ENCODE measurements at places on chromosomes 6 and 20. TPM values are rescaled to one million over a fixed set of nuclear protein-coding genes. Genes with fewer than 3 reads are reported as not detected.

DNA sequence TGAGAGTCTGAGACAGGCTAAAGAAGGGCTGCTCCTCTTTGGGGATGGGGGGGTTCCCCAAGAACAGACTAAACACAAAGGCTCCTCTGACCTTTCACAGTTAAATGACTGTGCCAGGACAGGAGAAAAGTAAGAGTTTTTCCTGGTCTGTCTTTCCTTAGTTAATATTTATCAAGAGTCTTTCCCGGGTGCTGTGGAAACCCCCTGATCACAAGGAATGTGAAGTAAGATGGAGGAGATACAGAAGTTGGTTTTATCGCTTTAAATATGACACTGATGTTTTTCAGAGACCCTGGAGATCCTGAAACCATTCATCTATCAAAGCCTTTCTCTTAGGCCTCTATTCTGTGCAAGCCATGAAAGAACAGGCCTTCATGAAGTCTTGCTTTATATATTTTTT lies 105.8 kb downstream of the RNF144B start:
- no peak overlapping the region for H3K4me3 ChIP-seq
- no peak overlapping the region for H3K27ac ChIP-seq
- H3K27me3 ChIP-seq: peaks cover 11% of the 10 kb centered on the region
- H3K4me1 ChIP-seq: no peaks in the 10 kb centered on the region
- DNase-seq: no peak

DNA sequence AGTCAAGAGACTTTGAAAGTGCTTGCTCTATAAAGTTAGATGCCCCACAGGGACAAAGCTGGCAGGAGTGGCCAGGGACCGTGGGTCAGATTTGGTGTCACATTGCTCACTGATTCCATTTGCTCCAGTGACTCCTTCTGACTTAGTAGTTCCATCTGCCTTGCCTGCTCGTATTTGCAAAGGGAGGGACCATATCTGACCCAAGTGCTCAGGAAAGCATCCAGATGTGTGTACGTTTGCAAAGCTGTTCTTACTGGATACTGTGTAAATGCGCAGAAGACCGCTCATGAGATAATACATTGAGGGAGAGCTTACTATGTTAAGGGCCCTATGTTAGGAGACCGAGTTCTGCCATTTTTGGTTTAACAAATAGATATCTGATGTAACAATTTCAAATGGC lies 21.2 kb upstream of the CCN6 start:
- H3K27ac ChIP-seq: no peak overlapping the region
- peaks cover 5% of the 10 kb centered on the region for H3K36me3 ChIP-seq
- H3K4me1 ChIP-seq: peaks cover 64% of the 10 kb centered on the region
- H3K4me3 ChIP-seq: no peak overlapping the region
- no peak for DNase-seq

The XKR7 gene
- total RNA-seq: 0.05 TPM

The PRRT1 gene
- total RNA-seq: 0.23 TPM

DNA sequence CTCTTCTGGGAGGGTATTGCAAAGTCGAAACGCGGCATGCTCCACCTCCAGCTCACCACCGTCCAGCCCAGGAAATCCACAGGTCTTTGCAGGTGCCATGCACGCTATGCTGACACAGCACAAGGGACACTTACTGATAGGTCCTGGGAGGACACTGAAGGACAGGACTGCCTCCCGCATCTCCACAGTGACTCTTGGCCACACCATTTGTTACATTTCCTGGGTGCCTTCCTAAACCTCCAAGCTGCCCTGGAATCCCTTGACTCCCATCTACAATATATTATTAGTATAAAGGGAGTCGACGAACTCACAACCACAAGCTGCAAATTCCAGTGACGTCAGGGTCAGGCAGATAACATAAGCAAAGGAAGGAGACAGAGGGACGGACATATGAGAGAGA lies 106.9 kb downstream of the JPH2 start:
- H3K4me3 ChIP-seq: no peak overlapping the region
- no peak for DNase-seq
- H3K4me1 ChIP-seq: peaks cover 27% of the 10 kb centered on the region

- no peak overlapping the region for H3K4me3 ChIP-seq
- H3K27me3 ChIP-seq: no peaks in the 10 kb centered on the region
- no peaks in the 10 kb centered on the region for H3K4me1 ChIP-seq
- DNase-seq: no peak
Measured at GRCh38 chr6:168212362-168212761, 107.2 kb downstream of the DACT2 start.

DNA sequence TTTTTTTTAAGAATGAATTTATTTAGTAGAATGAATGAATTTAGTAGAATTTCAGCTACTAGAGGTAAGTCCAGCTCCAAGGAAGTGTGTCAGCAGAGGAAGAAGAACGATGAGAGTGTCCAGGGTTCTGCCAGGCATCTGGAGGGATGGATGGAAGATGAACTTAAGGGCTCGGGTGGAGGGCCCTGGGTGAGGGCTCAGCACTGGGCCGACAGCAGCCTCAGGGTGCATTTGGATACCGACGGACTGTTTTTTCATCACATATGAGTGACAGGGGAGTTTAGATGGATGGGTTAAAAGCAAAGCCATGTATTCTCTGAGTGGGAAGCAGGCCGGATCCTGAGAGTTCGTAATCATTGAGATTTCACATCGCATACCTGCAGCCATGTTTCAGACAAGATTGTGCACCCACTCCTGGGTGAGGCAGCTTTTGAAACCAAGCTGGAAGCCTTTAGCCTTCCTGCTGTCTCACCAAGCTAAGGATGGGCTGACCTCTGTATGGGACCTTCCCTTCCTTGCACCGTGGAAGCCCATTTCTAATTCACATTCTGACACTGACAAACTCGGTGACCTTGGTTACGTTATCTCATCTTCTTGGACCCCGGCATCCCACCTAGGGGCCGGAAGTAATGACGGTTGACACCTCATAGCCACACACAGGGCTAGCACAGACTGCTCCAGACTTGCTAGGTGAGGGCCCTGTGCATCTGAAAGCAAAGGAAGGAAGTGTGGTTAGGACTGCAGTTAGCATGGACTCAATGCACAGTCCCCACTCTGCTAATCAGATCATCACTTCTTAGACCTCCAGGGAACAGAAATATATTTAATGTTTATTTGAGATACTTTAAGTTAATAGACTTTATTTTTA lies 228.5 kb downstream of the SLC24A3 start:
- DNase-seq: no peak
- H3K4me1 ChIP-seq: peaks cover 10% of the 10 kb centered on the region
- H3K4me3 ChIP-seq: no peak overlapping the region
- H3K27ac ChIP-seq: no peak overlapping the region
- peaks cover 5% of the 10 kb centered on the region for H3K27me3 ChIP-seq
- no peaks in the 10 kb centered on the region for H3K36me3 ChIP-seq

DNA sequence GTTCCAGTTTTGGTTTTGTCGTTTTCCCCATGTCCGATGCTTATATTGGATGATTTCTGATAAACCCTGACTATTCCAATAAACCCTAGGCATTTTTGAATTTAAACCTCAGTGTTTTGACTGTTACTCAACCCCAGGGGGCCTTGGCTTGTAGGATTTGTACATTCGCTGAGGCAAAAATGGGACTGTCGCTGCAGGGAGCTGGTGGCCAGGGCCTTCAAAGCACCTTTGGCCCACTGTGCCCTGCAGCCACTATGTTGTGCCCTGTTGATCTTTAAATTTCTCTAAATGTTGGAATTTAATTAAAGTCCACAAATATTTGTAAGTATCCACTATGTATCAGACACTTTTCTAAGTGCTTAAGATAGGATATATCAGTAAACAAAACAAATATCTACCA lies 9.5 kb upstream of the NOL7 start:
- peaks cover 16% of the 10 kb centered on the region for H3K36me3 ChIP-seq
- H3K27ac ChIP-seq: no peak overlapping the region
- no peaks in the 10 kb centered on the region for H3K4me1 ChIP-seq
- DNase-seq: no peak
- no peak overlapping the region for H3K4me3 ChIP-seq

GRCh38 chr6:55998576-55998975 lies 123.2 kb upstream of the BMP5 start:
- H3K4me3 ChIP-seq: no peak overlapping the region
- H3K27ac ChIP-seq: no peak overlapping the region
- no peak for DNase-seq
- H3K4me1 ChIP-seq: no peaks in the 10 kb centered on the region
- no peaks in the 10 kb centered on the region for H3K36me3 ChIP-seq

The BPIFB4 gene
- not detected for total RNA-seq

DNA sequence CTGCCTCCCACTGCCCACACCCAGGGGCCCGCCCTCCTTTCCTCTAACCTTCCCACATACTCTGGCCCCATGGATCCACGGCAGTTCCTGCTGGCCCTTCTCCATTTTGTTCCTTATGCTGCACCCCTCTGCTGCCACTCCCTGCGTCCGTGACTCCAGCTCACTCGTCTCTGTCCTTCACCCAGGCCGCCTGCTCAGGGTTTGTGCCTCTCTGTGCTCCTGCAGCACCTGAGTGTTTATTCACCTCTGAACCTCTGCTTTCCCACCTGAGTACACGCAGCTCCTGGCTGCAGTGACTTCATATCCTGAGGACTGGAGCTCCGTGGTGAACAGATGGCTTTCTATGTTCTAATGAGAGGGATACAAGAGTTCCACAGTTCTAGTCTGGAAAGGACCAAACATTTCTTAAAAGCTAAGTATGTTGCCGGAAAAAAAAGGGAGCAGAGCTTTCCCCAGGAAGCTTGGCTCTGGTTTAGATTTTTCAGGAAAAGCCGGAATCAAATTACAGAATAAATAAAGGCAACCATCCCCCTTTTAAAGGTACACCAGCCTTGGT lies 1.5 kb upstream of the GNRH2 start:
- H3K27ac ChIP-seq: peak overlapping the region; percentile 70
- H3K36me3 ChIP-seq: peaks cover 31% of the 10 kb centered on the region
- H3K4me3 ChIP-seq: no peak overlapping the region
- peaks cover 32% of the 10 kb centered on the region for H3K4me1 ChIP-seq

The DPPA5 gene
- total RNA-seq: not detected

- peaks cover 6% of the 10 kb centered on the region for H3K27me3 ChIP-seq
- DNase-seq: no peak
- no peak overlapping the region for H3K27ac ChIP-seq
- no peaks in the 10 kb centered on the region for H3K36me3 ChIP-seq
- H3K4me3 ChIP-seq: no peak overlapping the region
Measured at GRCh38 chr6:169324656-169325459, 71.2 kb upstream of the THBS2 start.

DNA sequence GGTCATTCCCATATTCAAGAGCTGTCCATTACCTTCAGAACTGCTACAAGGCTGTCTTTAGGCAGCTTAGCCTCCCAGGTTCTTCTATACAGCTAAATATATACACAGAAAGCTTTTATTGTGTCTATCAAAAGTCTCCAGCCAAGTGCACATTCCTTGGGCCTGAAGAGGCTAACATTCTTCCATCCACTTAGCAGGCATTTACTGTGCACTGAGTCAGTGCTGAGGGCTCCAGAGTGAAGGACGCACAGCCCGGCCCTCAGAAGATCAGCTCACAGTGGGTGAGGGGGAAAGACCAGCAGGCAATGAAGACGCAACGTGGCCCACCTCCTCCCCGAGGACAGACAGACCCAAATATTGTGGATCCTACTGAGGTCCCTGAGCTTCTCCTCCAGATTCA lies 569.9 kb downstream of the CDH26 start:
- no peaks in the 10 kb centered on the region for H3K27me3 ChIP-seq
- H3K27ac ChIP-seq: no peak overlapping the region
- no peak for DNase-seq
- no peaks in the 10 kb centered on the region for H3K4me1 ChIP-seq

Data from activated CD4-positive, alpha-beta T cell treated with anti-CD3 and anti-CD28 coated beads, Interleukin-2, amount 10 ng/mL, durations not matched to agents 7 days and 5 days (primary cell).